ENCODE measurements at places on chromosomes 1 and 21. TPM values are rescaled to one million over a fixed set of nuclear protein-coding genes. Genes with fewer than 3 reads are reported as not detected.

DNA sequence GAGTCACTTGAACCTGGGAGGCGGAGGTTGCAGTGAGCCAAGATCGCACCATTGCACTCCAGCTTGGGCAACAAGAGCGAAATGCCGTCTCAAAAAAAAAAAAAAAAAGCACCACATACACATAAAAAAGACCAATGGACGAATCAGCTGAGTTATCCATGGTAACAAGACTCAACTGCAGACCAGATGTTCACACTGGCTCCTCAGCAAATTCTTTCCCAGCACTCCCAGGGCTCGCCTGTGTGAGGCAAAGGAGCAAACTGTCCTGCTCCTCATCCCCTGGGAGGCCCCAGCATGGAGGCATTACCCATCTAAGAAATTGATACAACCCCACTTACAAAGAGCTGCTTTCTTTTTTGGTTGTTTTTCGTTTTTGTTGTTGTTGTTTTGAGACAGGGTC lies 3.1 kb downstream of the TMEM234 start:
- DNase-seq = no peak

- DNase-seq = no peak
Measured at GRCh38 chr1:23341931-23342692, 2.0 kb downstream of the HNRNPR start.

- no peak for DNase-seq
Measured at GRCh38 chr1:30721812-30722537, 1.4 kb downstream of the MATN1 start.

FCAMR gene
- total RNA-seq = not detected

SH3BGRL3 gene
- total RNA-seq = 97.9 TPM

IFI44L gene
- total RNA-seq = 0.05 TPM
